ENCODE measurements at places on chromosomes 4 and X. TPM values are rescaled to one million over a fixed set of nuclear protein-coding genes. Genes with fewer than 3 reads are reported as not detected.

The GAK gene
- 162 TPM for total RNA-seq

The CFAP99 gene
- total RNA-seq, result not detected

The GC gene
- not detected for total RNA-seq

The ACSL1 gene
- total RNA-seq, result 10.7 TPM

The PWWP3B gene
- total RNA-seq, result not detected

The GPR119 gene
- total RNA-seq, result not detected

The NLRP2B gene
- not detected for total RNA-seq

The SCARB2 gene
- 23.2 TPM for total RNA-seq

- no peak for DNase-seq
Measured at GRCh38 chrX:134482371-134482770, 22.4 kb downstream of the HPRT1 start.

DNA sequence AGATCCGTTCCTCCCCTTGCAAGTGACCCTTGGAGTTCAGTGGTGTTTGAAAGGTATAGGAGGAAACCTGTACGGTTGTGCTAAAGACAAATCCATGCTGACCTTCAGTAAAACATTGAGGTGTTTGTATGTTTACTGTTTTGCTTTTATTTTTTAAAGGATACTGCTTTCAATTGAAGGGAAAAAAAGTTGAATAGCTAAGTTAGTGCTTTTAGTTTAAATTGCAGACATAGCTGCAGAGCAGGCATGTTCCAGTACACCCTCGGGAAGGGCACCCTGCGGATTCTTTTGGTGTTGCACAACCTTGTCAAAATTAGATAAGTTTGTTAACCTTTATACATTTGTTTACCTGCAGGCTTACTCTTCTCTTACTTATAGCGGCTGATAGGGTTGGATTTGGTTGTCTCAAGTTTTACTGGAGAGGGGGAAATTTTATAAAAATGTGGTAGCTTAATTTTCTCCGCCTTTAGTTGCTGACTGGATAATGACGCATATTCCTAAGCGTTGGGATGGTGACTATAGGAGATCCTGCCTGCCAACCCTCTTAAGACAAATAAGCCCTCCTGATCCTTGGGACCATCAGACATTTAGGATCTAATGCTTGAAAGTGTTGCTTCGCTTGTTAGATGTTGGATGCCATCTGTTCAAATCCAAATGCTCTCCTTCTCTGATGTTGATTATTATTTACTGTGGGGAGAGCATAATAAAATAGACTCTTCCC lies 2.0 kb downstream of the RAPGEF2 start:
- no peak for DNase-seq

DNA sequence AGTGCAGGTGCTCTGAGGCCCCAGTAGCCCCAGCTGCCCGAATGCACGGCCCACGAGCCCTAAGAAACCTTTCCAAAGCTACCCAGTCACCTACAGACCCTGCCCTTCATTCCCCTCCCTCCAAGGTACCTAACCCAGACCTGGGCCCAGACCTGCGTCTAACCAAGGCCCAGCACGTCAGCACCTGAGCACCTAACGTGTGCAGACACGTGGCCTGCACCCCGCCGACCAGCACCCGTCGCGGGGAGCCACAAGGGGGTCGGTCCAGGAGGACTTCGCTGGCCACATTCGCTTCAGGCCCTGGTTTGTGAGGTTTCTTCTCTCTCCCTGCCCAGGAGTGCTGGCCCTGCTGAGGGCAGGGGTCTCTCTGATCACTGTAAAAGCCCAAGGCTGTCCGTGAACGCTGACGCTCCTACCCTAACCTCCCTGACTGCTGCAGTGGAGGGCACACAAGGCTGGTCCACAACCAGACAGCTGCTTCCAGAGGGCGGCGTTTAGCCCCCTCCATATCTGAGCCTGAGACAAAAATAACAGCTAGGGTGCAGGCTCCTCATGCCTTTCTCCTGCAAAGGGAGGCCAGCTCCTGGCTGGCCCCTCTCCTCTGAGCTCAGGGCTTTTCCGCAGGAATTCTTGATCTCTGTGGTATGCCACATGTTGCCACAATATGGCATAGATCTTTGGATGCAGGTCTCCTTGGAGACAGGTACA lies 31.8 kb downstream of the WDR1 start:
- DNase-seq, result no peak

DNA sequence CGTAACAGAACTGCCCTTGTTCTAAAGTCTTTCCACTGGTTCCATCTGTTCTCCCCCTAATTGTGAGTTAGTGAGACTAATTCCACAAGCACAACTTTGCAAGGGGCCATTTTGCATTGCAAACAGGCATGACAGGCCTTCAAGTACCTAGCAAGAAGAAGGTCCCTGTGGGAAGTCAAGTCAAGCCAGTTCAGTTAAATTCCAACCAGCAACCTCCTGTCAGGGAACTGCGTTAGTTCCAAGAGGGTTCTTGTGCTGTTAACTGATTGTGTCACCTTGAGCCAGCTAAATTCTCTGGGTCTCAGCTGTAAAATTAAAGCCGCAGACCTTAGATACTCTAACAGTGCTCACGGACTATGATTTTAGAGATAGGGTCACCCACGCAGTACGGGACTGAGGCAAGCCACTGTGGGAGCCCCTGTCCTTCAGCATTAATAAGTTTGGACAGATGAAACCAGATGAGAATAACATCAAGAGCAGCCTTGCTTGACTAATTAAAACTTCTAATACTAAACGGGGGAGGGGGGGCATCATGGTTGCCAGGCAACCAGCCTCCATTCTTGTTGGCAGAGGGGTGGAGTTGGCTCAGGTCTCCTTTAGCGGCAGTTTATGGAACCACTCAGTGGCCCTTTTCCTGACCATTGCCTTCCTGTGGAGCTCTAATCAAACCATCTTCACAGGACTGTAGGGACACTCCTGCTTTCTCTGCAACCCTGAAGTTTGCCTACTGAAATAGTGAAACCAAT lies 24.1 kb upstream of the TMEM150C start:
- DNase-seq, result no peak

DNA sequence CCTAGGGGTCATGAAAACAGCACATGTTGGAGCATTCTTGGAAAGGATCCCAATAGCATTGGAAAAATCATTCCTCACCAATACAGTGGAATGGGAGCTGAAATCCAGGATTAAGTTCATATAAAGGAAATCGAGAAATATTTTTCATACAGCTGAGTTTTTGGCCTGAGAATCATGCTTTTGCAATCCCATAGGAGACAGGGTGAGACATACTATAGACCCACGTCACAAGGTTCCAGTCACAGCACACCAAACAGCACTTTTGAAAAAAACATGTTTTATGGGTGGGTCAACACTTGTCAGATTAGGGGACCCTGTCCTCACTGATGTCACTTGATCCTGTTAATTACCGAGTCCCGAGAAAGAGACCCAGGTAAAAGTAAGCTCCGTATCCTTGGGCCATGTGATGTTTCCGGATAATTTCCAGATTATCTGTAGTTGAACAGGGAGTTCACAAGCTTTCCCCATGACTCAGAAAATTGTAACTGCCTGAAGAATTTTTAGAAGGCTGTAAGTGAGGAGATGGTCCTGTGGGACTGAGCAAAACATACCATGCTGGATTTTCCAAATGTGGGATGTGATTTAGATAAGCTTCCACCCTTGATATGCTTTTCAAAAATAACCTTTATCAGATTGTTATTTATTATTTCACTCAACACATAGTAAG lies 80.9 kb upstream of the TLR3 start:
- DNase-seq, result no peak

DNA sequence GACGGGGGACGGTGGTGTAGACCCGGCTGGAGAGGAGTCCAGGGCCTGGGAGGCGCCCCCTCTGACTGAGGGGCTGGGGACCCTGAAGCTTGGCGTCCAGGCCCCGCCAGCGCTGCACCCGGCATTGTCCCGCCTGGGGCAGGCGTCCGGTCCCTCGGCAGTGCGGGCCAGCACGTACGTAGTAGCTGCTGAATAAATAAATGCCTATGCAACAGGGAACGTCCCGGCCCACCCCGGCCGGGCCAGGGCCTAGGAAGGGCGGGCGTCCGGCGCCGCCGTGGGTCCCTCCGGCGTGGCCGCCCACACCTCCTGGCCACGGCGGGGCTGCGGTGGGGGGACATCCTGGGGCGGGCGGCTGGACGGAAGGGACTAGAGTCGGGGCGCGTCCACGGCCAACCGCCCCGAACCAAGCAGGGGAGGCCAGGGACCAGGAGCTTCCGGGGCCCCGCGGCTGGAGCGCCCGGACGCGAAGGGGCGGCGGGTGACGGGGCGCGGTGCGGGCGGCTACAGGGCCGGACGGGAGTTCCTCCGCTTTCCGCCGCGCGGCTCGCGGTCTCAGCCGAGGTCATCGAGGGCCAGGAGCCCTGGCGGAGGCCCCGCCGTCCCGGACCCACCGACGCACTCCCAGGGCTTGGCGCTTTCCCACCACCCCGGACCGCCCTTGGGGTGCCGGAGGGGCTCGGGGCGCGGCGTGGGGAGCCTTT lies 886 bp upstream of the WWC2 start:
- no peak for DNase-seq

DNA sequence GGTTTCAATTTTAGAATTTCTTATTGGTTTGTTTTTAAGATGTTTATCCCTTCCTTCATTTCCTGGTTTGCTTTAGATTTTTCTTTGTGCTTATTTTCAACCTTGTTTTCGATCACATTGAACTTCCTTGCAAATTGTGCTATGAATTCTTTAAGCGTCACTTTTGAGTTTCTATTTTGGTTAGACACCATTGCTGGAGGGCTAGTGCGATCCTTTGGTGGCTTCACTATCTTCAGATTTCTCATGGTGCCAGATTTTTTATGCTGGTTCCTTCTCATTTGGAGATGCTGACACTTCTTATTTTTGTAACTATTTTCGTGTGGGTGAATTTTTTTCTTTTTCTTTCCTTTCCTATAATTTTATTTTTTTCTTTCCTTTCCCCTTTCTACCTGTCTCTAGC lies 227.2 kb upstream of the HDX start:
- DNase-seq, result no peak

DNA sequence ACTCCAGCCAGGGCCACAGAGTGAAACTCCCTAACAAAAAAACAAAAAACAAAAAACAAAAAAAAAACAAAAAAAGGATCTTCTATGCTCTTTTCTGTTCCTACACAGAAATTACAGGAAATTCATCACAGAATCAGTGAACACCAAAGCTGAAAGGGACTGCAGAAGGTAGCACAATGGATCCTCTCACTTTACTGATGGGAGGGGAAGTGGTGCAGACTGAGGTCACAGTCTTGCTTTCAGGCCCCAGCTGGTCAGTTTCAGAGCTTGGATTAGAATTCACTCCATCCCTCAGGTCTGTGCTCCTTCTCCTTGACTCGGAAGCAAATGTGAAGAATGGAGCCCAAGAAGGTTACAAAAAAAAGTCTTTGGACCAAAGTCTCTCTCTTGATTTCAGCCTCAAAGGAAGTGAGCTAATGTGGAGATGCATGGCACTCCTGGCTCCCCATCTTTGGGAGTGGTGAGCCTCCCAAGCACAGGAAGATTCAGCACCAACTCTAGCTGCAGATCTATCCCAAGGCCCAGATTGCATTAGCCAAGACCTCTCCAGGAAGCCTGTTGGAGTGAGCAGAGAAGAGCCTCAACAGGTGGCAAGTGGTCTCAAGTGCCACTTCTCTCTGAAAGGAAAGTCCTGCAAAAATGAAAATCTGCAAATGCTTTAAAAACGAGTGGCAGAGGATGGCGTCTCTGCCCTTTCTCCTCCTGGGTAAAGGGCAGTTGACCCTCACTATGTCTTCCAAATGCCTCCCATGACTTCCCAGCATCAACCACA lies 176.0 kb downstream of the MAML3 start:
- DNase-seq, result no peak

DNA sequence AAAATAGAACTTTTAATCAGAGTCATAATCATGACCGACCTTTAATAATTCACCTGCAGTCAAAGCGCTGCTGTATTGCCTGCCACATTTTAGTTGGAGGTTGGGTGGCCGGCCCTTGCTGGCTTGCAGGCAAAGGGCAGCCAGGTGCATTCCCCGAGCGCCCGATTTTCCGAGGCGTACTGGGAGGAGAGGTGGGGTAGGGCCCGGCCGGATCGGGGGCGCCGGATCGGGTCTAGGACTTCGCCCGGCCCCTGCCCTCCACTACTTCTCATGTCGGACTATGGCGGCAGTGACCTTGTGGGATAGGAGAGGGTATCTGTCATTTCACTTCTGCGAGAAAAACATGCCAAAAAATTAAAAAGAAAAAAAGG lies 2.5 kb upstream of the RS1 start:
- no peak for DNase-seq

DNA sequence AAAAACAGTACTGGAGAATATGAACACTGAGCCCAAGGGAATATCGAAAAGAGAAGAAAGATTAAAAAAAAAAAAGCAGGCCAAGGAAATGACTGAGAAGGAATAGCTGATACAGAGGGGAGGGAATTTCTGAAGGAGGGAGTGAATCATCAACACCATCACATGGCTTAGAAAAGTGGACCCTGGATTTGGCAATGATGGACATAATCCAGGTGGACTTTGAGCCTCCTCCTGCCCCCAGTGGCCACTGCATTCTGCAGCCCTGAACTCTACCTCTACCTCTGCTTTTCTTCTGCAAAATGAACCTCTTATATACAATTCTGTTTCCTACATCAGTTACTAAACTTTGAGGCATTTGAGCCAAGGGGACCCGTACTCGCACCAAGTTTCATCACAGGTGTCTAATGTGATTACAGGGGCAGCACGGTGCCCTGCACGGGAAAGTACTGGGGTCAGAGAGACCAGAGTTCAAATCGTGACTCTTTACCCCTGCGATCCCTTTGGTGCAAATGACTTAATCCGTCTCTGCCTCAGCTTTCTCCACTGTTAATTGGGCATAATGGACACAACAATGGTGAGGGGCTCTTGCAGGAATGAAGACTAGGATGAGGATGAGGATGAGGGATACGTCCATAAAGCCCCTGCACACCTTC lies 1.1 kb downstream of the OCIAD2 start:
- DNase-seq, result no peak

- no peak for DNase-seq
Measured at GRCh38 chr4:314296-314903, 9.1 kb upstream of the ZNF732 start.

DNA sequence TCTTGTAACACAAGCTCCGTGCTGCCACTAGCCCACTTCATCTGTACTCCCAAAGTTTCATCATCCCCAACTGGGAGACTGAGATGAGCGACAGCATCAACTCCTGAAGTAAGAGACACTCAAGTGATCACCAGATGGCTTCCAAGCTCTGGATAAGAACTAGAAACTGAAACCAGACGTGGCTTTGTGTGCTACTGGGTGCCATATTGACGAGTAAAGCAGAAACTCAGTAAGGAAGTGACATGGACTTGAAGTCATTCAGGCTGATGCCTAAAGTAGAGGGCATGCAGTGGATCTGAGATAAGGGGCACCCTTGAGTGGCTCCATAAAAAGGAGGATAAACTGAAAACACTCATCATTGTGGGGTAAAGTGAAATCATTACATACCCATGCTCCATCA lies 72.4 kb downstream of the PCYT1B start:
- DNase-seq, result no peak

GRCh38 chrX:13142891-13143290 lies 98.5 kb upstream of the FAM9C start:
- no peak for DNase-seq

DNA sequence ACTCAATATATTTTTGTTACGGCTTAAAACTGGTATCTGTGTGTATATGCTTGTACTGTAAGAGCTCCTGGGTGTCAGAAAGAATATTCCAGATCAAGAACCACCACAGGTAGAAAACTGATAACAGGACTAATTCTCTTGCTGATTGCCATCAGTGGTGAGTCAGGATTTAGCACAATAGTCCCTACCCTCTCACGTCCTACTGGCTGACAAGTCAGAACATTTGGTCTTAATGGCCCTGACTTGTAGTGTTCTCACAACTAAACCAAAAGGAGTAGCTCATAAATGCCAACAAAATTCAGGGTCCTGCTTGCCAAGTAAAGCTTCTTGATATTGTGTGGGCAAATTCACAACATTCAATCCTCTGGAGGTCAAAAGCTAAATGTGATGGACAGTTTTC lies 105.2 kb upstream of the MAB21L2 start:
- DNase-seq, result no peak

GRCh38 chrX:139204898-139205667 lies 325.5 kb upstream of the F9 start:
- DNase-seq, result no peak
